ENCODE measurements at places on chromosomes 13 and 19. TPM values are rescaled to one million over a fixed set of nuclear protein-coding genes. Genes with fewer than 3 reads are reported as not detected.

Gene LRRC63
- total RNA-seq: not detected

Gene N4BP2L1
- total RNA-seq: 0.62 TPM

Gene URAD
- total RNA-seq: not detected

Gene ERFL
- total RNA-seq: 0.37 TPM

Gene PRSS57
- 0.14 TPM for total RNA-seq

Gene APOC4
- not detected for total RNA-seq

Gene FAM216B
- not detected for total RNA-seq

Gene BEST2
- total RNA-seq: 4.3 TPM

Gene CGB8
- total RNA-seq: 2.7 TPM

Gene ETV2
- total RNA-seq: 2.2 TPM
